Calu3 (cell line): ENCODE measurements at places on chromosomes 7 and 10.

GRCh38 chr10:132479603-132480221, 57.9 kb upstream of the INPP5A start:
- no peaks in the 10 kb centered on the region for H3K36me3 ChIP-seq
- peaks cover 49% of the 10 kb centered on the region for H3K27me3 ChIP-seq
- no peak for DNase-seq
- no peak overlapping the region for H3K27ac ChIP-seq
- peaks cover 19% of the 10 kb centered on the region for H3K4me1 ChIP-seq

DNA sequence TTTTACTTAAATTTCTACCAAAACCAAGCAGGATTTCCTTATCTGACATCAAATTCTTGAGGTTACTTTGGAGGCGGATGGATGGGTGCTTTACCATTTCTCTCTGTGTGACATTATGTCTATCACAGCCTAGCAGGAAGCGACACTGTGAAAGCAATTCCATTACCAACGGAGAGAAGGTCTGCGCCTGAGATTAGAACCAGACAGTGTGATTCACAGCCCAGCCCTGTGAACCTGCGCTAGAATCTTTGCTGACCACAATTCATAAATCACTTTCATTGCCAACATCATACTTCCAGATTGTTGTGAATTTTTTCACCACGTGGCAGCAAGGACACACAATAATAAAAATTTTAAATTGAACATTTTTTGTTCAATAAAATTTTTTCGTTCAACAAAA, 126.5 kb downstream of the CUBN start:
- no peaks in the 10 kb centered on the region for H3K36me3 ChIP-seq
- H3K27me3 ChIP-seq = peaks cover 14% of the 10 kb centered on the region
- no peaks in the 10 kb centered on the region for H3K4me1 ChIP-seq
- DNase-seq = no peak
- no peak overlapping the region for H3K27ac ChIP-seq

DNA sequence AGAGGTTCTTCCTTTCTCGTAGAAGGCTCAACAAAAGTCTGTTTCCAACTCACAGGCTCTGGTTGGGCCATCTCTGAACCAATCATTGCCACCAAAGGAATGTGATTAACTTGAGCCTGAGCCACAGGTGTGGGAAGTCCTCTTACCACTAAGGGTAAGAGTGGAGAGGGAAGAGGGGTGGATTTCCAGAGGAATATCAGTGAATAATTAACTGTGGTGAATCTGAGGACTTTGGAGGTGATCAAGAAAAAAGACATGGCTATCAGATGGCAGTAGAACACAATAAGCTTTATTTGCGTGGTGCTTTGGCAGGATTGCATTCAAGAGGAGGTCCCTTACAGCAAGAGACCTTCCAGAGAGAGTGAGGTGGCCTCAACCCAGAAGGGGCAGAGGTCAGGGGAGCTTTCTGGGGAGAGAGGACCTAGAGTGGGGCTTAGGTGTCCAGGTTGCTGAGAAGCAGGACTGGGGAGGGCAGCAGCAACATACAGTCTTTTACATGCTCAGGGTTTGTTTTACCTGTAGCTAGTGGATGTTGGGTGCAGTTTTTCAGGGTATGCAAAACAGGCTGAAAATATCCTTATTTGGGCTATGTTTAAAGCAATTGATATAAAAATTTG, 61.4 kb downstream of the BBS9 start:
- H3K27ac ChIP-seq = peak overlapping the region; percentile 22
- H3K4me3 ChIP-seq = peak overlapping the region; percentile 43
- no peaks in the 10 kb centered on the region for H3K36me3 ChIP-seq
- H3K4me1 ChIP-seq = peaks cover 13% of the 10 kb centered on the region
- no peaks in the 10 kb centered on the region for H3K27me3 ChIP-seq
- no peak for DNase-seq

- H3K27ac ChIP-seq = no peak overlapping the region
- H3K4me1 ChIP-seq = no peaks in the 10 kb centered on the region
- no peak for DNase-seq
- no peaks in the 10 kb centered on the region for H3K27me3 ChIP-seq
- H3K36me3 ChIP-seq = peaks cover 11% of the 10 kb centered on the region
- H3K4me3 ChIP-seq = no peak overlapping the region
Measured at GRCh38 chr7:80791509-80791929, 127.3 kb downstream of the SEMA3C start.

DNA sequence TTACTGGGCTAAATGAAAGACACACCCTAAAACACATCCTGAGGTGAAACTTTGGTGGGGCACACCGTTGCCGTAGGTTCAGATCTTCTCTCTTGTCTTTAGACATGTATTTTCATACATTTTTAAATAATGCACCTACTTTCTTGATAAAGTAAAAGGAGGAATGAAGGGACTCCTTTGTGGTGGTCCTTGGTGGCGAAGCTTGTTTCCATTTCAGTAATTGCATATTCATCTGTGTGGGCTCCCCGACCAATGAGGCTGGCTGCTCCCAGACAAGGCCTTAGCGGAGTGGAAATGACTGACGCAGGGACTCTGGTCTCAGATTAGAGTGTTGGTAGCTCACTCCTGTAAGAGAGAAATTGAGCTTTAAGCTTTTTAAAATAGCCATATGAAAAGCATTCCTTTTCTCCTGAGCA, 815 bp downstream of the CCSER2 start:
- peak overlapping the region; percentile 77 for H3K27ac ChIP-seq
- H3K4me3 ChIP-seq = peak overlapping the region; percentile 67
- H3K4me1 ChIP-seq = peaks cover 17% of the 10 kb centered on the region
- no peaks in the 10 kb centered on the region for H3K27me3 ChIP-seq
- no peak for DNase-seq
- peaks cover 15% of the 10 kb centered on the region for H3K36me3 ChIP-seq
